ENCODE measurements at places on chromosomes 11 and 22. TPM values are rescaled to one million over a fixed set of nuclear protein-coding genes. Genes with fewer than 3 reads are reported as not detected.
A peak's percentile ranks its signal among the peaks of the same experiment; 100 is the strongest.

- no peak for DNase-seq
These were observed 8.3 kb downstream of the FXYD2 start for GRCh38 chr11:117816151-117816741.

GRCh38 chr11:67780056-67780455 is 105.6 kb upstream of the ALDH3B2 start:
- no peak for DNase-seq

GRCh38 chr11:1194977-1195681 is 27.7 kb upstream of the MUC5B start:
- DNase-seq, result peak; percentile 10

GRCh38 chr22:25758316-25758715 is 16.3 kb downstream of the MYO18B start:
- no peak for DNase-seq

GRCh38 chr11:119891055-119891768 is 162.2 kb upstream of the NECTIN1 start:
- DNase-seq, result no peak

GRCh38 chr22:22897947-22898346 is 10.3 kb downstream of the IGLL5 start:
- DNase-seq, result no peak

- no peak for DNase-seq
These were observed 48.8 kb upstream of the CD44 start for GRCh38 chr11:35090125-35090524.

- DNase-seq, result no peak
These were observed 10.0 kb upstream of the OR5M1 start for GRCh38 chr11:56624661-56625110.

DNA sequence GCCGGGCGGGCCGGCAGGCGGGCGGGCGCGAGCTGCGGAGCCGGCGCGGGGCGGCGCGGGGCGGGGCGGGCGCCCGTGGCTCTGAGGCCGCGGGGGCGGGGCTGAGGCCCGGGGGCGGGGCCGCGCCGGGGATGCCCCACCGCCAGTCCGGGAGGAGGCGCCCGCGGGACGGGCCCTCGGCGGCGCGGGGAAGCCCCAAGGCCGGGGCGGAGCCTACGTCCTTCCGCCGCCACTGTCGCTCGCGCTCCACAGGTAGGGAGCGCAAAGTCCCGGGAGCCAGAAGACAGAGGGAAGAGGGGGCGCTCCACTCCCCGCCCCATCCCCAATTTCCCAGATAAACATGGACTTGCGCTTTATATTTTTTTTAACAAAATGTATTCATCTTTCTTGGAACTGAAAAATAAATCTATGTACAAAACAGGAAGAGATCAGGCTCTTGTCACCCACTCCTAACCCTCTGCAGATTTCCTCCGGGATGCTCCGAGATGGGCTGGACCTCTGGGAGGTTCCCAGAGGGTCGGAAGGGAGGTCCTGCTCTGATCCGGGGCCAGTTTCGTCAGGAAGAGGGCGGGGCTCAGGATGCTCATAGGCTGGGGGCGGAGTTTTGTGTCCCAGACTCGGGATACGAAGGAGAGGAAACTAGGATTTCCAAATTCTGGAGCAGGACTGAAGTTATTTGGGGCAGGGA is at the start of gene MAP4K2:
Gene MAP4K2, minus strand, starts transcription at position 57 of the 688 bp plus-strand sequence. CDS start 65 bp downstream, outside the sequence.
- peak; percentile 95 for DNase-seq

- no peak for DNase-seq
These were observed 52.1 kb upstream of the RASD2 start for GRCh38 chr22:35488513-35488912.

- DNase-seq, result no peak
These were observed 12.2 kb upstream of the RHOD start for GRCh38 chr11:67044496-67044895.

- DNase-seq, result no peak
These were observed 12.8 kb upstream of the ST14 start for GRCh38 chr11:130146796-130147195.

DNA sequence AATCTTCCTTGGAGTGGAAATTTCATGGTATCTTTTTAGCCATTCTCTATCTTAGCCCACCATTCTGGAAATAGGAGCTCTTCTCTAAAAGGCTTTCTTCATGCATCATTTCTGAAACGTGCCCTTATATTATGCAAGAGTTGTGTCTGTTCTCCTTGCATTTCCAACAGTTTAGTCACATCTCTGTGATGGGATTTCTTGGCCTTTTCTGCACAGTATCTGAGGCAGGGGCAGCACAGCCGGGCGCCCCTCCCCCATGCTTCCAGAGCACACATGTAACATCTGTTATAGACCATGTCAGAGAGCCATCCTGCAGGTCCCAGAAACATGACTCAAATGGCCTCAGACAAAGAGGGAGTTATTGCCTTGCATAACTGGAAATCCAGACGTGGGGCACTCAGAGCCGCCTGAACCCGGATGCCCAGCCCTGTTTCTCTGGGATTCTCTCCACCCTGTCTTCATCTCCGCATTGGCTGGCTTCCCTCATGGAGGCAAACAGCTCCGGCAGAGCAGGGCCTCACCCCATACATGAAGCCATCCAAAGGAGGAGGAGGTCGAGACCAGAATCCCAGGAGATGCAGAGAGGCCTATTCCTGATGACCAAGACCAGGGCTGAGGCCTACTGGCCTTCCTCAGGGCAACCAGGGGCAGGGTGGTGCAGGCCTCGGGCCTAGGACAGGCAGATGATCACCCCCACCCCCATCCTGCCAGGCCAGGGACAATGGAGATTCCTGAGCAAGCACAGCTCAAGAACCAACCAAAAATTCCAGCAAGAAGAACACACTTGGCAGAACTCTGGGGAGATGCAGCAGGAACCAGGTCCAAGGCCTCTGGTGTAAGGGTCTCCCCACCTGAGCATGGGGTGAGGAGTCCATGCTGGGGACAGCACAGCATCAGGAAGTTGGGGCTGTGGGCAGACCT is 61.3 kb downstream of the IGLL5 start:
- DNase-seq, result no peak

- no peak for DNase-seq
These were observed 965 bp upstream of the PAMR1 start for GRCh38 chr11:35526370-35526792.

DNA sequence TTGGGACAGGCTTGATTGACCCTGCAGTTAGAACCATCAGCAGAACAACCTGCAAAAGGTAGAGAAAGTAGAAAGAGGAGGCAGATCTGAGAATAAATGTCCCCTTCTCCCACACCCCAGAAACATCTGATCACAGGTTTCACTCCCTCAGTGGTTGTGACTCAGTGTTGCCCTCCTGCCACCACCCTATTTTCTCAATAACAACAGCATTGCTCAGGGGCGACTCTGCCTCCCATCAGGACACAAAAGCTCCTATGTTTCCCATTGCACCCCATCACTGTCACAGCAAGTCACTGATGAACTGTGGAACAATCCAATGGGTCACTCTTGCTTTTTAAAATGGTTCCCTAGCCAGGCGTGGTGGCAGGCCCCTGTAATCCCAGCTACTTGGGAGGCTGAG is 110.2 kb downstream of the RASSF10 start:
- DNase-seq, result no peak

GRCh38 chr22:27727673-27728451 is 73.7 kb downstream of the MN1 start:
- DNase-seq, result no peak

DNA sequence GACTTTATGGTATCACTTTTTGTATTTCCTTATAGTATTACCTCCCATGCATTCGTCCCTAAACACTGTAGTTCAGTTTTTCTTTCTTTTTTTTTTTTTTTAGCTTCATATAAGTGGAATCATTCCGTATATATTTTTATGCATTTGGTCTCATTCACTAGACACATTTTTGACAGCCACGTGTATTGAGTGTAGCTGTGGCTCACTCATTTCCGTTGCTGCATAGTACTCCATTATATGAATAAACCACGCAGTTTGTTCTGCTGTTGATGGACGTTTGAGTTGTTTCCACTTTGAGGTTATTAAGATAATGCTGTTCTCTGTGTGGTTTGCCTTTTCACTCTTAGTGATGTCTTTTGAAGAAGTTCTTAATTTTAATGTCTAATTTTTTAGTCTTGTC is 8.4 kb downstream of the APLP2 start:
- DNase-seq, result no peak

DNA sequence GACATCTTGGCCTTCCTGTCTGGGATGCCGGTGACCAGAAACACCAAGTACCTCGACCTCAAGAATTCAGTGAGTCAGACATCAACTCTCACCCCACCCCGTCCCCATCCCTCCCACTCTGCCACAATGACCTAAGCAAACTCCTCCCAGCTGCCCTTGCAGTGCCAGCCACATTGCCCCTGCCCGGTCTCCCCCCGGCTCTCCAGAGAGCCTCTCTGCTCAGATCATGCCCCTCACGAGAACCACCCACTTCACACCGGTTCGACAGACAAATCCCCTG is 23.6 kb upstream of the MYRF start:
- no peak for DNase-seq

DNA sequence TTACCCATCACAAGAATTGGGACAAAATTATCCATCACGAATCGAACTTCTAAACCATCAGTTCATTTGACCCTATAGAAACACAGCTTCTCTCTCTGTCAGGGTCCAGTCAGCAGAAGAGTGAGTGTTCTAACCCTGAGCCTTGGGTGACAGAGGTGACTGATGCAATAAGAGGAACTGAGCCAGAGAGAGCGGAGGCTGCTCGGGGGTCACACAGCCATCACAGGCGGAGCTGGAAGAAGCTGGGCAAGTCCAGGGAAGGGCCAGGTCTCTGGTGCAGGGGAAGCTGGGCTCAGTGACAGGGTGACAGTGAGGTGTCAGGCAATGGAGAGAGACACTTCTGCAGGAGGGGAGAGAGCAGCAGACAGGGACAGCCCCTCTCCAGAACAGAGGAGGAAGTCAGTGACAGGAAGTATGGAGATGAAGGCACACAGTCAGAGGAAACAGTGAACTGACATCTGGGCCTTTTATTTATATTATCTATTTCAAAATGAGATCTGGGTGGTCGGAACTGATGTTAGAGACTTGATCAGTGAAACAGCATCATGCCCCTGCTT is 184.0 kb upstream of the TBCEL start:
- DNase-seq, result no peak

- DNase-seq, result no peak
These were observed 25.5 kb downstream of the DKK3 start for GRCh38 chr11:11982975-11983374.

DNA sequence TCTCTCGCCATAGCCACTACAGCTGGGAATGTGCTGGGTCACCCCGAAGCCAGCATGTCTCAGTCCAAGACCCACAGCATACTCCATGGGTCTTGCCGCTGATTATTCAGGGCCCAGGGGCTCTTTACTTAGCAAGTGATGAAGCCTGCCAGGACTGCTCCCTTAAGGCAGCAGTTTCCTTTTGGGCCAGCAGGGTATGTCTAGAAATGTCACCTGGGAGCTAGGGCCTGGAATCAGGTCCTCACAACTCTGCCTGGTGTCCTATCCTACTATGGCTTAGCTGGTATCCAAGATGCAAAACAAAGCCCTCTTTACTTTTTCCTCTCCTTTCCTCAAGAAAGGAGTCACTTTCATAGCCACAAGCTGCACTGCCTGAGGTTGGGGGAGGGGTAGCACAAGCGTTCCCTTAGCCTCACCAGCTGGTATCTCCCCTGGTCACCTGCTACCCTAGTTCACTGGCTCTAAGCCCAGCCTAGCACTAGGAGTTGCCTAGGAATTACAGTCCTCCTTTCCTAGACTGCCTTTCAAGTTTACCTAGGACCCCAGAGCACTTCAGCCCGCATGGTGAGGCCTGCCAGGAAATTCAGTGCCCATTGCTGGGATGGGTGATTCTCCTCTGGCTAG is 22.6 kb upstream of the NCR3LG1 start:
- DNase-seq, result no peak

- no peak for DNase-seq
These were observed 47.1 kb downstream of the PISD start for GRCh38 chr22:31614781-31615490.

- DNase-seq, result no peak
These were observed 16.0 kb downstream of the MAML2 start for GRCh38 chr11:96326959-96327358.

DNA sequence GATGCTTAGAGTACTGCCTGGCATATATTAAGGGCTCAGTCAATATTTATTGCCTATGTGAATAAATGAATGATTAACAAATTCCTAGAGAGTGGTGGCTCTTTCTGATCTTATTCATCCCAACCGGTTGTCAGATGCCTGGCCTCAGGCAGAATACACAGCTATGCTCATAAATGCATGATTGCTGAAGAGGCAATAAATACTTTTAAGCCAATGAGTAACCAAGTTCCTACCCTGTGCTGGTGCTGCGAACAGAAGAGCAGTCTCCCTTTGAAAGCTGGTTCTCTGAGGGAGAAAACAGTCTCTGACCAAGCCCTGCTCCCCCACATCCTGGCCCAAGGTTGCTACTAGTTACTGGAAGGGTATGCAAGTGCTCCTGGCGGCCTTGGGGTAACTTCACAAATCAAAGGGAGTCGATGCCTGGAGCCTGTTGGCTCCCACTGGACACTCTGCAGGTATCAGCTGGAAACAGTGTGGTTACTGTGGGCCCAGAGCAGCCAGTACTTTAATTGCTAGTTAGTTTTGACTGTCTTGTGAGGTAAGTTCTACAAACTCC is 2.8 kb downstream of the USH1C start:
- no peak for DNase-seq

DNA sequence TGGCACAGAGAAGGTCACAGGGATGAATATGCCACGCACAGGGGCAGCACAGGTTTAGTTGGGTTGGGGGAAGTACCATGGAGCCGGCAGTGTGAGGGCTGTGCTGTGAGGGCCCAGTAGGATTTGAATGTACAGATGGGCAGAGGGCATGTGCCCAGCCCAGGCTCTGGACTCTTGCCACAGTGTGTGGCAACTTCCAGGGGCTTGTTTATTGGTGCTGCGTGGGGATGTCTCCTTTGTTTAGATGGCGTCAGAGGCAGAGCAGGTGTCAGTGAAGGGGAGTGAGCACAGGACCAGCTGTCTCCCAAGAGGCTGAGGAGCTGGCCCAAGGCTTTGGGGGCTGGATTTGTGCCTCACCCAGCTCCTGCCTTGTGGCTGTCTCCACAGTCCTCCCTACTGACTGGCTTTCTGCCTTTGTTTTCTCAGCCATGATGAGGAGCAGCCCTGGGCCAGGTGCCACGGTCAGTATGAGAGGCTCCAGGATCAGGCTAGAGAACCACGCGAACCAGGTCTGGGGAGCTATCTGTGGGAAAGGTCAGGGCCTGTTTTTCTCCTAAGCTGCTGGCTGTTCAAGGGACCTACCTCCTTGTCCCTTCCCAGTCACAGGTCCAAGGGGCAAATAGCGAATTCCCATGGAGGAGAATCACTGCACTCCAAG is 21.9 kb downstream of the SUN2 start:
- peak; percentile 65 for DNase-seq

GRCh38 chr11:31780078-31780477 is 31.0 kb downstream of the PAX6 start:
- DNase-seq, result no peak

GRCh38 chr11:30019481-30019880 is 2.7 kb upstream of the KCNA4 start:
- no peak for DNase-seq

The METTL15 gene
- 11.8 TPM for total RNA-seq

The HTR3B gene
- total RNA-seq, result not detected

The PGA3 gene
- total RNA-seq, result 4.4 TPM

The OR51B4 gene
- total RNA-seq, result not detected

The HSPB2 gene
- not detected for total RNA-seq

The KCNQ1OT1 gene
- total RNA-seq, result 4.4 TPM

The CLDN5 gene
- 671 TPM for total RNA-seq

The CALCB gene
- 0.21 TPM for total RNA-seq

The MS4A14 gene
- 0.26 TPM for total RNA-seq

The CSNK2A3 gene
- 1.5 TPM for total RNA-seq

The TMPRSS13 gene
- 0.90 TPM for total RNA-seq

The WBP2NL gene
- total RNA-seq, result 6.6 TPM

The SUSD2 gene
- 17.6 TPM for total RNA-seq

The OR6A2 gene
- total RNA-seq, result not detected

The OR8I2 gene
- total RNA-seq, result not detected

The NPTXR gene
- 24.1 TPM for total RNA-seq

The MS4A6E gene
- not detected for total RNA-seq

All from uterus (tissue), 4 donors.